Activated naive CD4-positive, alpha-beta T cell treated with anti-CD3 and anti-CD28 coated beads, Interleukin-2, amount 10 ng/mL, durations not matched to agents 7 days and 5 days (primary cell): ENCODE measurements at places on chromosomes 4 and X.
A peak's percentile ranks its signal among the peaks of the same experiment; 100 is the strongest.

DNA sequence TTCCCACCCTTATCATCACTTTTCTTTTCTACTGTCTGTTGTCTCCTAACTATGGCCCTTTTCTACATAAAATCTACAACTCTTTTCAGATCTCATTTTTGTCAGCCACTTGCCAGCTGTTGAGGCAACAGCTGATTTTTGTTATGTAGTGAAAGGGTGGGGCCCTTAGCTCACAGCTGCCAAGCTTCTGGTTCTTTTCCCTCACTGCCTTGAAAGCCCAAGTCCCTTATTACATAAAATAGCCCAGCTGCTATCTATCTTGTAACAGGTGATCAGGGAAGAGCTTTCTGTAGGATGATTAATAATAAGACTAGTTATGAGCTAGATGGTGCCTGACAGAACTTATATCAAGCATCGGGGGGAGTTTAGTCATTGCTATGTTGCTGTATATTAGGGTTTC lies 45.9 kb downstream of the ADGRL3 start:
- no peak for DNase-seq
- H3K36me3 ChIP-seq = no peaks in the 10 kb centered on the region
- no peaks in the 10 kb centered on the region for H3K27me3 ChIP-seq
- H3K4me3 ChIP-seq = no peak overlapping the region

GRCh38 chr4:69115851-69116213 lies 19.6 kb downstream of the UGT2B7 start:
- no peak overlapping the region for H3K27ac ChIP-seq
- H3K4me1 ChIP-seq = no peaks in the 10 kb centered on the region
- no peak for DNase-seq
- H3K36me3 ChIP-seq = no peaks in the 10 kb centered on the region
- no peak overlapping the region for H3K4me3 ChIP-seq

- no peaks in the 10 kb centered on the region for H3K27me3 ChIP-seq
- H3K4me3 ChIP-seq = no peak overlapping the region
- no peaks in the 10 kb centered on the region for H3K4me1 ChIP-seq
- no peak overlapping the region for H3K27ac ChIP-seq
Measured at GRCh38 chr4:61527888-61528287, 327.8 kb downstream of the ADGRL3 start.

DNA sequence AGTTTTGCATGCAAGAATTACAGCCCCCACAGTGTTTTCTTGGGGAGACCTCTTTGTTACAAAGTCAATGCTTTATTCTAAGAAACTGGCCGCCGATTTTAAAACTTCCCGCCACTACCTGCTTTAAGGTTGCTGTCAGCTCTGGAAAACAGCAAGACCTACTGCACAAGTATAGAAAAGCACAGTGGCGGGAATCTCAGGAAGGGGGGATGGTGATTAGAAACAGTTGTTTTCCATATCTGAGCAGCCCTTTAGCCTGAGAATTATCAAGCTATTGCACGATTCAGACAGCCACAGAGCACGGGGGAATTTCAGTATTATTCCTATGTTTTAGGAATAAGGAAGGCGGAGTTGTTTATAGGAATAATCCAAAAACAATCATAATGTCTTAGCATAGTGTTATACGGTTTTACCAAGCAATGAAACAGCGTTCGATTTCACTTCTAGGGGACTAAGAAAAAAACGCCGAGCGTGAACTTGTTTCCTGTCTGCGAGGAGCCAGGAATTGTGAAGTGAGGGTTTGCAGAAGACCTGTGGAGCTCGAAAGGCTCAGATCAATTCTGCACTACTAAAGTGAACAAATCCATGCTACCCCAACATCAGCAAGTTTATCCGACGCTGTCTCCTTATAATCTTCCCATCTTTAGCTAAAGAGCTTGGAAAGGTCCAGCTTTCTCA lies 81.3 kb downstream of the HMGN5 start:
- peak overlapping the region; percentile 89 for H3K4me3 ChIP-seq
- peaks cover 18% of the 10 kb centered on the region for H3K27me3 ChIP-seq
- DNase-seq = no peak
- H3K4me1 ChIP-seq = peaks cover 15% of the 10 kb centered on the region
- peak overlapping the region; percentile 91 for H3K27ac ChIP-seq
- no peaks in the 10 kb centered on the region for H3K36me3 ChIP-seq

DNA sequence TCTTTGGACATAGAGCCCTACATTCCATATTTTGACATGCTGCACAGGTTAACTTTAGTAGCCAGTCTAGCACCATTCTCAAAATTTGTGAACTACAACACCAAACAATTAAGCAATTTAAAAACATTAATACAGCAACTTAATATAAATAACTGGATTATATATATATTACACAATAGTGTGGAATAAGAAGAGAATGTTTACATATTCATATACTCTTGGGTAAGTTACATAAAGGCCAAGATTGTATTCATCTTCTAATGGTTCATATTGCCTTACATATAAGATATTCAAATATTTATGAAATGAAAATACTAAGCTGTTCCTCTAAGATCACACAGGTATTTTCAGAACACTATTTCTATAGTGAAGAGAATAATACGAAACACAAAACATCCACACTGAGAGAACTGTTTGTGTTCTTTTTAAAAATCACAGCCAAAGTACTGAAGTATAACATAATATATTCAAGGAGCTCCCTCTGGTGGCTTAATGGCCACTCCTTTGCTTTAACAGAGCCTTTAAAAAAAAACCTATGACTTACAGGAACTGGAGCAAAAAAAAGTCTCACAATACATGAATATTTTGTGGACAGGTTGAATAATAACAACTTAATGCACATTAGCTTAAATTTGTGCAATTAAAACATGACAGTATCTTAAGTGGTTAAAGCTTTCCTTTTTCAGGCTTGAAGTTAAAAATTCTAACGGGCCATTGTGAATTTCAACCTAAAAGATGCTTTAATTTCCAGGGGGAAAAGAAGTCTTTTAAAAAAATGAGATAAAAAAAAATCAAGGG lies 46.2 kb downstream of the NEK1 start:
- no peak overlapping the region for H3K4me3 ChIP-seq
- H3K27ac ChIP-seq = peak overlapping the region; percentile 82
- peaks cover 10% of the 10 kb centered on the region for H3K4me1 ChIP-seq
- peak; percentile 43 for DNase-seq
- H3K36me3 ChIP-seq = peaks cover 4% of the 10 kb centered on the region

- DNase-seq = no peak
- peaks cover 4% of the 10 kb centered on the region for H3K36me3 ChIP-seq
- H3K27me3 ChIP-seq = no peaks in the 10 kb centered on the region
- H3K27ac ChIP-seq = peak overlapping the region; percentile 11
- no peak overlapping the region for H3K4me3 ChIP-seq
Measured at GRCh38 chr4:40264497-40264896, 67.7 kb downstream of the RHOH start.

GRCh38 chrX:133306316-133306715 lies 88.2 kb upstream of the TFDP3 start:
- H3K4me1 ChIP-seq = no peaks in the 10 kb centered on the region
- H3K27me3 ChIP-seq = no peaks in the 10 kb centered on the region
- H3K36me3 ChIP-seq = no peaks in the 10 kb centered on the region
- no peak for DNase-seq

- H3K27me3 ChIP-seq = peaks cover 31% of the 10 kb centered on the region
- DNase-seq = no peak
Measured at GRCh38 chr4:167232805-167233684, 1.2 kb downstream of the SPOCK3 start.

DNA sequence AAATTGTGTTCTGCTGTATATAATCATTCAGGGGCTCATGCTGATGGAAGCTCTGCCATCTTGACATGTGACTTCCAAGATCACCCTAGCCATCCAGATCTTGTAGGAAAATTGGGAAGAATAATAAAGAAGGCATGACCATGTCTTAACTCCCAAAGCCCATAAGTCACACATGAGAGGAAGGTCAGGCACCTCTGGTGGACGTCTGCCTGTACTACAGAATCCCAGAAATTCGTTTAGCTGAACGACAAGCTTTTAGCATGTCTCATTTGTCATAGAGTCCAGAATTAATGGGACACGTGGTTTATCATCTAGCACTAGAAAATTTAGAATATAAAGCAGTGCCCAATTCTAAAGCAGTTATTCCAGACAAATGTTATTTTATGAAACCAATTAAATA lies 212.7 kb downstream of the CENPC start:
- H3K4me3 ChIP-seq = no peak overlapping the region
- no peaks in the 10 kb centered on the region for H3K4me1 ChIP-seq
- H3K36me3 ChIP-seq = no peaks in the 10 kb centered on the region
- no peak overlapping the region for H3K27ac ChIP-seq

GRCh38 chr4:168522356-168522755 lies 25.5 kb downstream of the PALLD start:
- H3K4me3 ChIP-seq = no peak overlapping the region
- no peak for DNase-seq
- H3K27me3 ChIP-seq = peaks cover 18% of the 10 kb centered on the region
- H3K36me3 ChIP-seq = no peaks in the 10 kb centered on the region
- no peak overlapping the region for H3K27ac ChIP-seq

DNA sequence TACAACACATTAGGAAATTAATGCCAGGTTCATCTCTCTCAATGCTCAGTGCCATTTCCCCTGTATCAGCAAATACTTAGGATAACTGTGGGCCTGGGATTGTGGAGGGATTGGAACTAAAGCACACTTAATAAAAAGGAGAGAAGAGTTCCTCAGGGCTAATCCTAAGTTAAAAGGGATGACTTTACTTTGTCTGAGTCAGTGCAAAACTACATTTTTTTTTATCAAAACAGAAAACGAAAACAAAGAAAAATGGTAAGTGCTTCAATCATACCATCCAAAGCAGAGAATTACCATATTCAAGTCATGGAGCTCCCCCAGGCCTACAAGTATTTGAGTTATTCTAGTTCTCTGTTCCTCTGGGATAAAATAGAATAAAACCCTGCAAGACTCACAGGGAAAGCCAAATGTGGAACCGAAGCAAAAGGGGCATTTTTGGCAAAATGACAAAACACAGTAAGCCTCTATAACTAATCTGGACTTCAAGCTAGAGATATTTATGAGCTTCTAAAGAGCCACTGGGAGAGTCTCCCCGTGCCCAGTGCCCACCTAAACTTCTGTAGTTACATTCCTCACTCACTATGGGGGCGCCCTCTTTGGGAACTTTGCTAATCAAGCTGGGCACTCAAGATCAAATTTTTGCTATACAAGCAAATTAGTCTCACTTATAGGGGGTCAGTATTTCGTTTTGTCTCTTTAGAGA lies 53.4 kb downstream of the PALLD start:
- no peaks in the 10 kb centered on the region for H3K27me3 ChIP-seq
- H3K4me3 ChIP-seq = no peak overlapping the region
- no peak for DNase-seq
- H3K27ac ChIP-seq = no peak overlapping the region

DNA sequence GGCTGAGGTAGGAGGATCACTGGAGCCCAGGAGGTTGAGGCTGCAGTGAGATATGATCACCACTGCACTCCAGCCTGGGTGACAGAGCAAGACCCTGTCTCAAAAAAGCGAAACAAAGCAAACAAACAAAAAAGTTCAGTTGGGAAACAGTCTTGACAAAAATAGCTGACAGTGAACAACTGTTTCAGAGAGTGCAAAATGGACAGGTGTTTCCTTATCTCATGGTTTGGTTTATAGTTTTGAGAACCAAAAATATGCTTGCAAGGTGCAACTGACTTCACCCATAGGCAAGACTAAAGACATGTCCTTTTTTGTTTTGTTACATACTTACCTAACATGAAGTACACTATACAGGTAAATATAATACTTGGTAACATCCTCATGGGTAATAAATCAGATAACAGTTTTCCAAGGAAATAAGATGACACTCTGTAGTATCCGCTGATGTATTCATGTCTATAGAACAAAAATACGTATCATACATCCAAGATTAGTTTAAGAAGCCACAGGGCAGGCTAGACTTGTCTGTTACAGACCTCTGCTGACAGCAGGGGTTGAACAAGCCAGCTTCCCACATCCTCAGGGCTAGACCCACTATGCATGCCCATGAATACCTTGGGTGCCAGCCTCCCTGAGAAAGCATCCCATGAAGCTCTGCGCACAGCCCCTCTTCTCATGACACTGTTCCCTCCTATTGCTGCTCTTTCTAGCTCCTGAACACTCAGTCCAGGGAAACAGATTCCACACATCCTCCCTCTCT lies 59.3 kb downstream of the ABCG2 start:
- peak overlapping the region; percentile 51 for H3K27ac ChIP-seq
- H3K4me1 ChIP-seq = no peaks in the 10 kb centered on the region
- DNase-seq = no peak
- H3K36me3 ChIP-seq = no peaks in the 10 kb centered on the region
- H3K27me3 ChIP-seq = peaks cover 16% of the 10 kb centered on the region
- no peak overlapping the region for H3K4me3 ChIP-seq

DNA sequence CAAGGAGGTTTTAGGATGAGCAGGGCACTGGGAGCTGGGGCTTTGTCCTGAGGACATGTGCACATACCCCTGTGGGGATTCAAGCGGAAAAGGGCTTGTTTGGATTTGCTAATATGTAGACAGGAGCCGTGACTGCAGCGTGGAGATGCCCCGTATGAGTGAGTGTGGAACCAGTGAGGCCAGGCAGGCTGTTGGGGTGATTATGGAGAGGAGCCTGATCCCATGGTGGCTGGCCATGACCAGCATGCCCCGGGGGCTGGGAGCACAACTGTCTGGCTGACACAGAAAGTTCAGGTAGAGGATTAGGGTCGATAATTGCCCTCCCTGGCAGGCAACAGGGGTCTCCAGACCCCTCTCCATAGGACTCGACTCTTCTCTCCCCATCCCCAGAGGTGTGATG lies 68.8 kb upstream of the STX18 start:
- no peaks in the 10 kb centered on the region for H3K4me1 ChIP-seq
- DNase-seq = no peak
- no peaks in the 10 kb centered on the region for H3K27me3 ChIP-seq
- H3K36me3 ChIP-seq = no peaks in the 10 kb centered on the region
- no peak overlapping the region for H3K4me3 ChIP-seq

- H3K4me3 ChIP-seq = no peak overlapping the region
- no peaks in the 10 kb centered on the region for H3K27me3 ChIP-seq
- H3K27ac ChIP-seq = no peak overlapping the region
- no peak for DNase-seq
Measured at GRCh38 chrX:27915617-27916016, 65.6 kb downstream of the DCAF8L1 start.

DNA sequence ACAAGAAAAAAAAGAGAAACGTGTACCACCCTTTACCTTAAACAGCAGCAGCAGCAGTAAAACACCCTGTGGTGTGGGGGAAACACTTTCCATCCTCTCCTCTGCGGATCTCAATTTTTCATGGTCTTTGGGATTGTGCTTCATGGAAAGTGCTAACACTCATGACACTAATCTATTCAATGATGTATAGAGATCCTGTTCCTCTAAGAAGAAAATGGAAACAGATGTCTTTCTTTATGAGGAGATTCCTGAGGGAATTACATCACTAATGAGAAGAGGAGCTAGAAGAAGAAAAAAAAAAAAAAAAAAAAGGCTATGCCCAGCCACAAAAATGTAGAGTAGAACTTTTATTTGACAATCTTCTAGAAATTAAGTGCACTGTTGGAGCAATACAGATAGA lies 62.9 kb upstream of the NDST3 start:
- no peak overlapping the region for H3K4me3 ChIP-seq
- DNase-seq = no peak
- H3K36me3 ChIP-seq = no peaks in the 10 kb centered on the region
- H3K27me3 ChIP-seq = no peaks in the 10 kb centered on the region
- no peak overlapping the region for H3K27ac ChIP-seq
- H3K4me1 ChIP-seq = no peaks in the 10 kb centered on the region

GRCh38 chrX:69231903-69232302 lies 66.7 kb upstream of the PJA1 start:
- no peak for DNase-seq
- H3K27me3 ChIP-seq = peaks cover 3% of the 10 kb centered on the region
- H3K36me3 ChIP-seq = no peaks in the 10 kb centered on the region
